ENCODE measurements at places on chromosomes 5 and 9. TPM values are rescaled to one million over a fixed set of nuclear protein-coding genes. Genes with fewer than 3 reads are reported as not detected.
A peak's percentile ranks its signal among the peaks of the same experiment; 100 is the strongest.

GRCh38 chr5:24222876-24223275, 421.9 kb downstream of the CDH10 start:
- H3K27ac ChIP-seq: no peak overlapping the region
- no peak for DNase-seq
- no peaks in the 10 kb centered on the region for H3K4me1 ChIP-seq
- H3K27me3 ChIP-seq: no peaks in the 10 kb centered on the region
- no peaks in the 10 kb centered on the region for H3K36me3 ChIP-seq
- no peak overlapping the region for H3K4me3 ChIP-seq

The MLANA gene
- total RNA-seq: not detected

DNA sequence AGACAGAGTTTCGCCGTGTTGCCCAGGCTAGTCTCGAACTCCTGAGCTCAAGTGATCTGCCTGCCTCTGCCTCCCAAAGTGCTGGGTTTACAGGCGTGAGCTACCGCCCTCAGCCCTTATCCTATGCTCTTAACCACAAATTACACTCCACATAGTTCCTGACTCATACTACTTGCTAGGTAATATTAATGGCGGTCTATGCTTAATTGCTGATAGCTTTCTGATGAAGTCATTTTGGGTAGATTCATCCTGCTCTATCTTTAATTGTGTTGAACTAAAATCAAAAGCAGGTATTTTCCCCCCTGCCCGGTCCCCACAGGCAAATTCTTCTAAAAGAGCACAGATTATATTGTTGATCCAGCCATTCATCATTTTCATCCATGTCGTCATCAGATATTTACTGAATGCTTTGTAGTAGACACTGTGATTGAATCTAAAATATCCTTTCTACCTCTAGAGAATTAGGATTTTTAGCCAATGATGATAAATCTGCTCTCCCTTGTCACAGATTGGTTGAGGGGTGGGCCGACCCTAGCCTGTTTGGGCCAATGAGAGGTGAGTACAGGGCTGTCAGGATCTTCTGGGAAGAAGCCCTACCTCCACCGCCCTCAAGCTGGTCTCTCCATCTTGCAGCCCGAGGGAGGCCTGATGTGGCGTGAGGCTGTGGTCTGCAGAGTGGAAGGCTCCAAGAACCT, 144.8 kb downstream of the NR3C1 start:
- no peaks in the 10 kb centered on the region for H3K36me3 ChIP-seq
- H3K27me3 ChIP-seq: no peaks in the 10 kb centered on the region
- no peak overlapping the region for H3K4me3 ChIP-seq

- no peaks in the 10 kb centered on the region for H3K27me3 ChIP-seq
- no peaks in the 10 kb centered on the region for H3K36me3 ChIP-seq
- no peak overlapping the region for H3K4me3 ChIP-seq
- no peak for DNase-seq
- H3K27ac ChIP-seq: no peak overlapping the region
- no peaks in the 10 kb centered on the region for H3K4me1 ChIP-seq
Measured at GRCh38 chr5:91264311-91265051, 118.6 kb downstream of the ARRDC3 start.

DNA sequence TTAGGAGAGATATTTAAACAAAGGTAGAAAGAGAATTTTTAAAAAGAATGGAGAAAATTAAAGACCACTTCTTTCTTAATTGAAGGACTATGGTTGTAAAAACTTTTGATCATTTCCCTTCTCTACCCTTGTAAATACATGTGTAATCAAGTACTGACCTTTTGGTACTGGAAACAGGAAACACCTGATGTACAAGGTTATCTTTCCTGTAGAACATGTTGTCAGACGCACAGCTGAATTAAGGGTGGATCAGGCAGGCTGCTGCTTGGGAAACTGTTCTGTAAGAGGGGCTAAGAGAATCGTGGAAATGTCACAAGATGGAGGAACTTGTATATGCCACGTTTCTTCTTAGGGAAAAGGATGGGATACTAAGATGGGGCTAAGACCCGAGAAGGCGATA, 341.6 kb downstream of the ZNF608 start:
- H3K36me3 ChIP-seq: no peaks in the 10 kb centered on the region
- H3K27me3 ChIP-seq: no peaks in the 10 kb centered on the region
- DNase-seq: no peak
- H3K27ac ChIP-seq: no peak overlapping the region
- H3K4me1 ChIP-seq: no peaks in the 10 kb centered on the region
- H3K4me3 ChIP-seq: no peak overlapping the region

DNA sequence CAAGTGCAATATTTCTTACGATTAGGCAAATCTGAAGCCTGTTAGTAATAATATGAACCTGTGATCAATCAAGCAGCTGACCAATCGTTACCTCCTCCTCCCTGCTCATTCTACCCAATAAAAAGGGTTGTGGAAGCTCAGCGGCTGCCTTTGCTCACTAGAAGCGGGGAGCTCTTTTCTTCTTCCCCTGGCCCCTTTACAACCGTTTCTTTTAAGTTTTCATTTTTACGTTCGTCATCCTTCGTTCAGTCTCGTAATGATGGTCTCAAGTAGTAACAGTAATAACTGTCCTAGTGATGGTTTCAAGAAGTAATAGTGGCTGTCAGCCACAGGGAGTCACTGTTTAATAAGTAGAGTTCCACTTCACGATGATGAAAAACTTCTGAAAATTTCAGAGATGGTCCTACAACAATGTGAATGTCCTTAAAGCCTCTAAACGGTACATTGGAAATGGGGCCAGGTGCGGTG, 6.2 kb downstream of the UGT3A2 start:
- no peak overlapping the region for H3K27ac ChIP-seq
- no peaks in the 10 kb centered on the region for H3K36me3 ChIP-seq
- DNase-seq: no peak

- no peaks in the 10 kb centered on the region for H3K36me3 ChIP-seq
- peak within 1 kb of the TSS; percentile 39 for H3K4me3 ChIP-seq
- H3K27me3 ChIP-seq: no peaks in the 10 kb centered on the region
- peak; percentile 18 for DNase-seq
Measured at GRCh38 chr9:128203024-128203706, at the start of gene DNM1. Gene DNM1, plus strand, starts transcription at chr9:128203379. Its CDS starts 92 bp downstream, at chr9:128203471.

The ABLIM3 gene
- total RNA-seq: 9.0 TPM

- no peak for DNase-seq
- H3K4me1 ChIP-seq: no peaks in the 10 kb centered on the region
Measured at GRCh38 chr5:80127116-80127552, 92.0 kb downstream of the THBS4 start.

The MOB3B gene
- total RNA-seq: 17.8 TPM

The MED22 gene
- 32.6 TPM for total RNA-seq
